Chondrocyte (in vitro differentiated cells): ENCODE measurements at places on chromosomes 4 and X.

DNA sequence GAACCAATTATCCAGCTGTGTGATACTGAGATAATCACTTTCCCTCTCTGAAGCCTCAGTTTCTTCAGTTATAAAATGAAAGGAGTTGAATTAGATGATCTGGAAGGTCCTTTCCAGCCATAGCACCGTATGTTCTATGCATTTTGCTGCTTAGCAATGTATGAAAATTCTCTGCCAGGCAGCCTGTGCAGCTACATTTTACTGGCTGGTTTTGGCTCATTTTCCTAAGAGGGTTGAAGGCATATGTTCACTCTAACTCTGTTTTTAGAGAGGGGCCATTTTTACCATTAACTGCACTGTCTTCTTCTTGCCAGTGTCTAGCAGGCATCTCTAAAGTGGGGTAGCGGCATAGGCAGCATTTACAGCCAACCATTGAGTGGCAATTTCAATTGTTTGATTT is 26.1 kb downstream of the TRPC5 start:
- H3K36me3 ChIP-seq, result no peaks in the 10 kb centered on the region

GRCh38 chrX:18956303-18957032 is 27.4 kb downstream of the PHKA2 start:
- no peak for DNase-seq
- H3K27me3 ChIP-seq, result no peaks in the 10 kb centered on the region
- no peak overlapping the region for H3K4me3 ChIP-seq
- H3K4me1 ChIP-seq, result peaks cover 3% of the 10 kb centered on the region

DNA sequence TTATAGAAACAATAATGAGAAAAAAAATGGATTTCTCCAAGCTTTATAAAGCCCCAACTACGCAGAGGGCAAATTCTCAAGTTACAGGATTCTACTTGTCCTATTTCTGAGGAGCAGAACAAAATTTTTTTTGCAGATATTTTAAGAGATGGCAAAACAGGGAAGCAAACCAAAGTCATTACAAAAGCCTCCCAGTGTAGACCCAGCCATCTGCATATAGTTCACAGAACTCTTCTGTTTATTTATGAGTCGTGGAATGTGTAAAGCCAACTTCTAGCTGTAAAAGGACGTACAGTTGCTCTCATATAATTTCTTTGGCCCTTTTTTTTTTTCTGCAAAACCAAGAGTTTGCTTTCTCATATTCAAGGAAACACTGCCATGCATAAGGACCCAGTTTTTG is 120.4 kb downstream of the PCDH7 start:
- no peak overlapping the region for H3K4me3 ChIP-seq
- H3K27me3 ChIP-seq, result no peaks in the 10 kb centered on the region
- no peak for DNase-seq
- H3K27ac ChIP-seq, result peak overlapping the region; percentile 80
- H3K4me1 ChIP-seq, result peaks cover 59% of the 10 kb centered on the region

GRCh38 chr4:165879641-165880040 is 6.6 kb downstream of the TLL1 start:
- H3K36me3 ChIP-seq, result no peaks in the 10 kb centered on the region
- no peak overlapping the region for H3K4me3 ChIP-seq
- H3K27ac ChIP-seq, result no peak overlapping the region
- H3K27me3 ChIP-seq, result peaks cover 6% of the 10 kb centered on the region
- no peak for DNase-seq
- peaks cover 16% of the 10 kb centered on the region for H3K4me1 ChIP-seq

- H3K27ac ChIP-seq, result no peak overlapping the region
- H3K4me3 ChIP-seq, result peak overlapping the region; percentile 84
- H3K36me3 ChIP-seq, result peaks cover 4% of the 10 kb centered on the region
- DNase-seq, result peak; percentile 66
Observed at GRCh38 chr4:20253283-20253734, 1.6 kb downstream of the SLIT2 start.

DNA sequence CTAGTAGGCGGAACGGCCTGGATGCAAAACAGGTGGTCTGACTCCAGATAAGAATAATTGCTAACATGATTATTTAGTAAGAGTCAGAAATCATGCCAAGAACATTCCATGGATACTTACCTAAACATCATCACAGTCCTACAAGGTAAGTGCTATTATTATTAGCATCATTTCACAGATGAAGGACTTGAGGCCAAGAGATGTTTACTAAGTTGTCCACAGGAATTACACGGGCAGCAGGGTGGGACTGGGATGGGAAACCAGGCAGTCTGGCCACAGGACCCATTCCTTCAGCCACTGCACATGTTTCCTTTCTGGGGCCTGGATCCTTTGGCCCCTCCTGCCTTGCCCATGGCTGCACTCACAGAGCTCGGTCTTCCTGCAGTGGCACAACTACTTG is 48.3 kb downstream of the ANAPC4 start:
- H3K27me3 ChIP-seq, result no peaks in the 10 kb centered on the region
- H3K4me1 ChIP-seq, result no peaks in the 10 kb centered on the region
- H3K4me3 ChIP-seq, result no peak overlapping the region
- DNase-seq, result no peak
- H3K27ac ChIP-seq, result no peak overlapping the region
- H3K36me3 ChIP-seq, result peaks cover 2% of the 10 kb centered on the region

GRCh38 chr4:74268643-74269042 is 39.6 kb upstream of the EPGN start:
- no peaks in the 10 kb centered on the region for H3K27me3 ChIP-seq
- H3K4me3 ChIP-seq, result no peak overlapping the region
- peaks cover 11% of the 10 kb centered on the region for H3K4me1 ChIP-seq
- H3K27ac ChIP-seq, result no peak overlapping the region
- peaks cover 2% of the 10 kb centered on the region for H3K36me3 ChIP-seq
- DNase-seq, result no peak

GRCh38 chrX:72536542-72536941 is 36.1 kb downstream of the HDAC8 start:
- no peak for DNase-seq
- no peaks in the 10 kb centered on the region for H3K27me3 ChIP-seq
- H3K4me1 ChIP-seq, result no peaks in the 10 kb centered on the region
- H3K27ac ChIP-seq, result no peak overlapping the region

DNA sequence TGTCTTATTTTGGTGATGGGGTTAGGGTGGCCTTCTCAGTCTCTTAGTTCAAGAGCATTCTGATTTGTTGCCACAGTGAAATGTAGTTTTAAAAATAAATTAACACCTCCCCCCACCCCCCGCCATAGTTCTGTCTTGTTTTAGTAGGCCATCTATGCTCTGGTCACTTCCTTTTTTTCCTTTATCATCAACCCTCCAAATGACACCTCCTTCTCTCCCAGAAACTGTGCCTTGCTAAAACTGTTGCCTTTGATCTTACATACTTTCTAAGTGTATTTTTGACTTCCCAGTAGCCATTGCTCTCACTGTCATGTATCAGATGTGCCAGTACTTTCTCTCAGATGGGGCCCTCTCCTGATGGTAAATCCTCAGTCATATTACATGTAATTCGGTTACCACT is 14.5 kb upstream of the NDUFC1 start:
- no peaks in the 10 kb centered on the region for H3K27me3 ChIP-seq
- H3K36me3 ChIP-seq, result peaks cover 2% of the 10 kb centered on the region
- no peak overlapping the region for H3K27ac ChIP-seq
- H3K4me1 ChIP-seq, result peaks cover 53% of the 10 kb centered on the region

DNA sequence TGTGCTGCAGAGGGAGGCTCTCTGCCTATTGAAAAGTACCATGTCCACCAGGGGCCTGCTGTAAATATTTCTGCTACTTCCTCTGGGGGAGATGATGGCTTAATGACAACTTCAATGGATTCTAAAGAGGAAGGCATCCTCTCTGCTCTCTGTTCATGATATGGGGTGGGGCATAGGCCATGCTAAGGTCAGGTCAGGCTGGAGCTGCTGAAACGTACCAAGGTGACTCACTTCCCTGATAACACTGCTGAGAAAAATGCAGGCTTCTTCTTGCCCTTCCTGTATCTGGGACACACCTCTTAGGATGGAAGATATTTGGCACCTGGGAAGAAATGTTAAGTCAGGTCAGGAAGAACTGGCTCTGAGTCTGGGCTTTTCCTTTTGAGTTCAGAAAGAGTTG is 31.5 kb downstream of the HS3ST1 start:
- no peaks in the 10 kb centered on the region for H3K4me1 ChIP-seq
- DNase-seq, result no peak
- H3K27ac ChIP-seq, result no peak overlapping the region
- no peaks in the 10 kb centered on the region for H3K36me3 ChIP-seq
- no peak overlapping the region for H3K4me3 ChIP-seq

GRCh38 chr4:1331591-1332353 is 15.2 kb upstream of the UVSSA start:
- peaks cover 18% of the 10 kb centered on the region for H3K36me3 ChIP-seq
- H3K27ac ChIP-seq, result no peak overlapping the region
- H3K4me3 ChIP-seq, result no peak overlapping the region
- H3K27me3 ChIP-seq, result no peaks in the 10 kb centered on the region

GRCh38 chr4:77913348-77913747 is 50.7 kb downstream of the MRPL1 start:
- H3K36me3 ChIP-seq, result peaks cover 5% of the 10 kb centered on the region
- peaks cover under 1% of the 10 kb centered on the region for H3K4me1 ChIP-seq
- DNase-seq, result no peak
- no peak overlapping the region for H3K4me3 ChIP-seq
- H3K27me3 ChIP-seq, result no peaks in the 10 kb centered on the region
- no peak overlapping the region for H3K27ac ChIP-seq

DNA sequence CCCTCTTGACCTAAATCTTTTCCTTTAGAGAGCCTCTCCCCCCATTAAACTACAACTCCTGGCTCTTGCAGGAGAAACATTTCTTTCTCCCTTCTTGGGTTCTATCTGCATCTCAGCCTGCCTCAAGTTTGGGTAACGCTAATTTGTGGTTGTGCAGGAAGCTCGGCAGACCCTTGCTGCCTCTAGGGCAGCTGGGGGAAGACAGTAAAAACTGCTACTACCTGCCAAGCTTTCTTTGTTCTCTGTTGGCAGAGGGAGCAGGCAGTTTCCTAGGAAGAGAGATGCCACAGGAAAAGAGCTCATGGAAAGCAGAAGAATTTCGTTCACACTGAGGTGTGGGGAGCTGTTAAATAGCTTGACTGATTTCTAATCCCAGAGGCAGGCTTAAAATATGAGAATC is 555.6 kb upstream of the IGFBP7 start:
- DNase-seq, result no peak
- no peaks in the 10 kb centered on the region for H3K4me1 ChIP-seq
- no peaks in the 10 kb centered on the region for H3K36me3 ChIP-seq
- H3K27me3 ChIP-seq, result peaks cover 13% of the 10 kb centered on the region
- no peak overlapping the region for H3K27ac ChIP-seq

- H3K4me3 ChIP-seq, result no peak overlapping the region
- H3K36me3 ChIP-seq, result no peaks in the 10 kb centered on the region
- DNase-seq, result no peak
- no peaks in the 10 kb centered on the region for H3K4me1 ChIP-seq
- no peaks in the 10 kb centered on the region for H3K27me3 ChIP-seq
Observed at GRCh38 chr4:140408974-140409373, 18.5 kb downstream of the CLGN start.
